ENCODE measurements at places on chromosomes 1 and 21.

- DNase-seq, result no peak
Observed at GRCh38 chr21:45283035-45283610, 4.6 kb downstream of the POFUT2 start.

DNA sequence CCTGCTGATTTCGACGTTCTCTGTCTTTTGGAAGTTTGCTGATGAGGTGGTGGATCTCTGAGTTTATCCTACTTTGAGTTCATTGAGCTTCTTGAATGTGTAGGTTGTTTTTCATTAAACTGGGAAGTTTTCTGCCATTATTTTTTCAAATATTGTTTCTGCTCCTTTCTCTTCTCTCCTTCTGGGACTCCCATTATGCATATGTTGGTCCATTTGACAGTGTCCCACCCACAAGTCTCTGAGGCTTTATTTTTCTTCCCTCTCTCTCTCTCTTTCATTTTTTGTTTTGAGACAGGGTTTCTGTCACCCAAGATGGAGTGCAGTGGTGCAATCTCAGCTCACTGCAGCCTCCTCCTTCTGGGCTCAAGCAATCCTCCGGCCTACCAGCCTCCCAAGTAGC lies 11.7 kb downstream of the TNFRSF18 start:
- DNase-seq, result no peak

GRCh38 chr1:236907205-236907604 lies 97.0 kb downstream of the MT1HL1 start:
- no peak for DNase-seq

GRCh38 chr1:244054924-244055263 lies 3.8 kb downstream of the ZBTB18 start:
- DNase-seq, result no peak

- DNase-seq, result no peak
Observed at GRCh38 chr21:41228006-41228370, 60.0 kb downstream of the BACE2 start.

DNA sequence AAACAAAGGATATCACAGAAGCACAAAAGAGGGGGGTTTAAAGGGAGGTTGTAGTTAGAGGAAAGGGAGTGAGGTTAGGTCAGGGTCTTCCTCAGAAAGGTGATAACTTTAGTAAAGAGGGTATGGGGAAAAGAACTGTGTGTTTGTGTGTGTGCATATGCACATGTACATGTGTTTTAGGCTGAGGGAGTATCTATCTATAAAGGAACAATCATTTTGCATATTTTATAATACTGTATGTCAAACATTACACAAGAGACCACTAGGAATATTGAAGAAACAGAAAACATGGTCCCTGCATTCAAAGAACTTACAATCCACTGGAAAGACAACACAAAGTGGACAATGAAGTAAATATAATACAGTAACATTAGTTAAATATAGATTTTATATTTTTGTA lies 132.2 kb downstream of the ACBD6 start:
- DNase-seq, result no peak

- no peak for DNase-seq
Observed at GRCh38 chr1:78420688-78421087, 70.1 kb upstream of the PTGFR start.

GRCh38 chr1:50179639-50180038 lies 70.9 kb downstream of the ELAVL4 start:
- DNase-seq, result no peak

DNA sequence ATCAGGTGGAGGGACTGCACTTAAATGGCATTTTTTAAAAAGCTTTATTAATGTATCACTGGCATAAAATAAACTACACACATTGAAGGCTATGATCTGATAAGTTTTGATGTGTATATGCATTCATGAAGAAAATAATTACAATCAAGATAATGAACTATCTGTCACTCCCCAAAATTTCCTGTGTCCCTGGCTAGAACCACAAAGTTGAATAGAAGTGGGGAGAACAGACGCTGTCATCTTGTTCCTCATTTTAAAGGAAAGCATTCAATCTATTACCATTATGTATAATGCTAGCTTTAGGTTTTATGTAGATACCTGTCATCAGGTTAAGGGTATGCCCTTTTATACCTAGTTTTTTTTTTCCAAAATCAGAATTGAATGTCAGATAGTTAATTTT lies 38.1 kb upstream of the C1orf87 start:
- no peak for DNase-seq

DNA sequence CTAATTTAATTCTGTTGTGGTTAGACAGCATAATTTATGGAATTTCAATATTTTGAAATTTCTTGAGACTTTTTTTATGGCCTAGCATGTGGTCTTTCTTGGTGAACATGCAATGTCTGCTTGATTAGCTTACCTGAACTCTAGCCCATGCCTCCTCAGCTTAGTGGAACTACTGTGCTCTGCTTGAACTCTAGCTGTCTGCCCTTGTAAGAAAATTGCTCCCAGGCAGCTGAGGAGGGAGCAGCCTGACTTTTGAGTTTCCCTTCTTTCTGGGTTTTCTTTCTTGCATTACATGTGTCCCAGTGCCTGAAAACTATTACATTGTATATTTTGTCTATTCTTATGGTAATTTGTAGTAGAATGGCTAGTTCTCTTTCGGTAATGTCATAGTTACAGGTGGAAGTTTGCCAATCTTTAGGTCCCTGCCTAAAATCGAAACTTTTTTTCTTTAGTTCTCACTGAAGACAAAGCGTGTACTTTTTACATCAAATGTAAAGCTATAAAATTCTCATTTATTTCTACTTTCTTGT lies 105.3 kb downstream of the MAST2 start:
- DNase-seq, result no peak

DNA sequence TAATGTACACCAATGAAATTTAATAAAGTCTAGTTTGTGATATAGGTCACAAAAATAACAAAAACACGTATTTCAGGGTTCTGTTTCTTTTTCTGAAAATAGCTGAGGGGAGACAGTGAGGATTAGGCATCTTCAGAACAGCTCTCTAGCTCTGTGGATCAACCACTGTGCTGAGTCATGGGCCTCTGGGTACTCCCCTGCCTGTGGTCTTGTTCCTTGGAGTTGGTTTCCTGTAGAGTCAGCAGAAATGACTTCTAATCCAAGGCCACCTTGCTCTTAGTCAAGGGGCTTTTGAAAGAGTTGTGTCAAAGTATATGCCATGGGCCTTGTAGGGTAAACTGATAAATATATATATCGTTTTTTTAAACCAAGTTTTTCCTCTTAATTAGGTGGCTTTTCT lies 141.8 kb upstream of the ZRANB2 start:
- no peak for DNase-seq
